ENCODE measurements at places on chromosomes 5 and 9.

DNA sequence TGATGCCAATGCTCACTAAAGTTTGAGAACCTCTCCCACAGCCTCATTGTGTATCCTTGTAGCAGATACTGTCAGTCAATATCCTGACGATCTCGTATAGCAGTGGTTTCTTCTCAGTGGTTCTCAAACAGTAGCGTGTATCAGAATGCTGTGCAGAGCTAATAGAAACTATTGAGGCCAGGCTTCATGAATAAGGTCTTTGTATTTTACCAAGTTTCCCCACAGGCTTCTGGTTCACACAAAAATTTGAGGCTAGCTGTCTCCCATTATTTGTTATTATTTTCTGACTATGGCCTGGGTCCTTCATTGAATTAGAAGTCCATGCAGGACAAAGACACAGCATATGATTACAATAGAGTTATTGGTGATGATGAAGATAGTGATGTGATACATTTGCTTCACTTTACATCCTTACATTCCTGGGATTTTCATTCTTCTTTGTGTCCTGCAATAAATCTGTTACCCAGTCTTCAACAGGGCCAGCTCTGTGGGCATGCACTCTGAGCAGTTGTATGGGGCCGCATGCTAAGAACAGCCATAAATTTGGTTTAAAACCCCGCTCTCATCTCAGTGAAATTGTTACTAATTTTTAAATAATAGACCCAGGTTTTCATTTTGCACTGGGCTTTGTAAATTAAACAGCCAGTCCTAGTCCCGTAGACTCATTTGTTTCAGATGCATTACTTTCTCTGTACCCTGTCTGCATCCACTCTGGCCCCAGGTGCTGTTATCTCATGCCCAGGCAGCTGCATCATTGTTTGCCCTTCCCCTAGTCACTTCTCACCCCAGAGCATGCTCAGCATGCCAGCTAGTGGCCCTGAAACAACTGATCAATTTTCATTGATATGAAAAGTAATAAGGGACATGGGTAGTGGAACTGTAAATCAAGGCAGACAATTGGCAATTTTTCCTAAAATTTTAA, 199.9 kb upstream of the PIK3R1 start:
- no peak for DNase-seq

GRCh38 chr9:117535973-117536372, 121.1 kb upstream of the ASTN2 start:
- no peak for DNase-seq

- no peak for DNase-seq
These were observed 14.9 kb downstream of the ATOX1 start for GRCh38 chr5:151743530-151743929.

DNA sequence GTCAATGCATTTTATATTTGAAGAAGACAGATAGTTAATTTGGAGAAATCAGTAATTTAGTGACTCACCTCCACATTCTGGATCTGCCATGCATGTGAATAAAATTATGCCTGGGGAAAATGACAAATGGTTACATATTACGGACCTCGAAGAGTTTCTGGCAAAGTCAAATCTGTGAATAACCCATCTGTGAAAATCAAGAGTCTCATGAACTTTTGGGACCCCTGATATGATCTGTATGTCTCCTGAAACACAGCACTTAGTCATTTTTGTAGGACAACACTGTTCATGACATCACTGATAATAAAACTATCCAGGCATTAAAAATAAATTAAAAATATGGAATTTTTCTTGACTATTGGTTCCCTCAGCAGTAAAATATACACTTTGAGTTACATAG, 584.5 kb downstream of the TLE4 start:
- no peak for DNase-seq

DNA sequence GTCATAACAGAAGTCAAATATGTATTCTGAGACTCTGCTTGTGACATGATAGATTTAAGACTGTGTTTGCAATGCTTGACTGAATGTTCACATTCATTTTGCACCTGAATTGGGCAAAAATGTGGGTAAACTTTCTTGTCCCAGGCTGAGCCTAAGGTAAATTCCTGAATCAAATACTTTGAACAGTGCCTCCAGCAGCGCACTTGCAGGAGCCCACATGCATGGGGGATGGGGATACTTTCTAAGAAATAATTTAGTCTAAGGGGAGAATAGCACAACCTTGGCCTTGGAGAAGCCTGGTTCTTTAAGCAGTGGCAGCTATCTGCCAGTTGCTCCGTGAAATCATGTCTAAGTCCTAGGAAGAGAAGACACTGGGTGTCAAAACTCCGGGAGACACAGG, 163.5 kb upstream of the EGFLAM start:
- DNase-seq, result no peak

All from colonic mucosa (tissue), 4 donors.